WTC11 (cell line): ENCODE measurements at places on chromosomes 11 and 22. TPM values are rescaled to one million over a fixed set of nuclear protein-coding genes. Genes with fewer than 3 reads are reported as not detected.

The PVALB gene
- total RNA-seq, result 2.7 to 5.9 TPM (median 4.5 TPM) in 3 replicates

DNA sequence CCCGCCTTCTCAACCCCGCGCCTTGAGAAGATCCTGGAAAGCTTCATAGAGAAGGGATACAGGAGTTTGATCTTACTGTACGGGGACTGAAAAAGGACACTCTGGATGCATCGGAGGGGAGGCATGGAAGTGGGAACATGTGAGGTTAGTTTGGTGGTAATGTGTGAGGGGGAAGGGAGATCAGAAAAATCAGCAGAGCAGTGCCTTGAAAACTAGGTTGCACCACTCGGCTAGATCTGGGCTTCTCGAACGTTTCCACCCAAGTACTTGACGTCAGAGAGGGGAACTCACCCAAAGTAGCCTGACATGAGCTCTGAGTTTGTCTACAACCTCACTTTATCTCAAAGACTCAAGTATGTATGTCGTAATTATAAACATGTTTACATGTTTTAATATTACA, 14.5 kb downstream of the USP35 start:
- H3K36me3 ChIP-seq, result peaks cover 3% of the 10 kb centered on the region; the same call in 1 of the 2 replicates
- peaks cover 5% of the 10 kb centered on the region for H3K4me1 ChIP-seq
- H3K27me3 ChIP-seq, result no peaks in the 10 kb centered on the region
- no peak overlapping the region for H3K4me3 ChIP-seq
- no peak for DNase-seq
- H3K27ac ChIP-seq, result peak overlapping the region; percentile 30; the same call in 1 of the 2 replicates

DNA sequence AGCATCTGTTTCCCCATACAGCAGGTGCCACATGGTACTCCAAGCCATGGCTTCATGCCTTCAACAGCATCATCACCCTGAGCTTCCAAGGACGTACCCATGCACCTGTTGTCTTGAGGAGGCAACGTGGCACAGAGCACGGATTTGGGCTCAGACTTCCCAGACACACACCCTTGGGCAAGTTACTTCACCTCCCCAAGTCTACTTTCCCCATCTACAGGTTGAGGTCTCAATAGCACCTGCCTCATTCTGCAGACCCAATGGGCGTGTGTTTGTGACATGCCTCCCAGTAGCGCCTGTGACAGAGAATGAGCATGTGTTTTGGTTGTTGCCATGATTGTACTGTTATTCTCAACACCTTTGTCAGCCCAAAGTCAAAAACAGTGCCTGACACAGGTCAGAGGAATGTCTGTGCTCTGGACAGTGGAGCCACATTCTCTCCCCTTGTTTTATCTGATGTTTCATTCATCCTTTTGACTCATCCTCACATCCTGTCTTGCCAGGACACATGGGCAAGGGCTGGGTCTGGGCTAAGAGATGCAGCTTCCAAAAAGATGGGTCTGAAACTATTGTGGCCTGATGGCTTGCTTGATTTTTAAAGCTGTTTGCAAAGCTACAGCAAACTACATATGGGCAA, 53.4 kb upstream of the CCND1 start:
- no peaks in the 10 kb centered on the region for H3K4me1 ChIP-seq
- peaks cover 2% of the 10 kb centered on the region; the same call in 1 of the 2 replicates for H3K27me3 ChIP-seq
- DNase-seq, result no peak
- no peak overlapping the region for H3K27ac ChIP-seq

GRCh38 chr22:50531962-50532674, 2.3 kb upstream of the TYMP start:
- H3K4me1 ChIP-seq, result peaks cover 13% of the 10 kb centered on the region
- H3K27ac ChIP-seq, result no peak overlapping the region
- H3K4me3 ChIP-seq, result peak overlapping the region; percentile 60
- no peaks in the 10 kb centered on the region for H3K36me3 ChIP-seq
- peaks cover 74% of the 10 kb centered on the region for H3K27me3 ChIP-seq

The MS4A12 gene
- not detected in 3 replicates for total RNA-seq

DNA sequence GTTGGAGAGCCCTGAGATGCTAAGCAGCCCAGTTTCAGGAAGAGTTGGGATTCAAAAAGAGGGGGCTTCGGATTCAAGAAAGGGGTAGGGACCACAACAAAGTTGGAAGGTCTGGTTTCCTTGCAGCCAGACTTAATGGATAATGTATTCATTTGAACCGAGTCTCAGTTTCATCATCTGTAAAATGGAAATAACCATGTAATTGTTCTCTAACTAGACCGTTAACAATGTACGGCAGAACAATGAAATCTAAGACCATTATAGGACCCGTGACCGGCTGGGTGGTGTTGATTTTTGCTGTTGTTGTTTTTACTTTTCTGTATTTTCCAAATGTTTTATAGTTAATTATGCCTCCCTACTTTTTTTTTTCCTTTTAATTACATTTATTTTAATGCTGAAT, 6.4 kb upstream of the MRPL48 start:
- no peak for DNase-seq
- H3K36me3 ChIP-seq, result no peaks in the 10 kb centered on the region
- no peak overlapping the region for H3K4me3 ChIP-seq
- H3K27me3 ChIP-seq, result no peaks in the 10 kb centered on the region

- no peak overlapping the region for H3K4me3 ChIP-seq
- DNase-seq, result no peak
- H3K36me3 ChIP-seq, result no peaks in the 10 kb centered on the region
- H3K27me3 ChIP-seq, result no peaks in the 10 kb centered on the region
Measured at GRCh38 chr11:112118176-112118575, 31.5 kb downstream of the SDHD start.

DNA sequence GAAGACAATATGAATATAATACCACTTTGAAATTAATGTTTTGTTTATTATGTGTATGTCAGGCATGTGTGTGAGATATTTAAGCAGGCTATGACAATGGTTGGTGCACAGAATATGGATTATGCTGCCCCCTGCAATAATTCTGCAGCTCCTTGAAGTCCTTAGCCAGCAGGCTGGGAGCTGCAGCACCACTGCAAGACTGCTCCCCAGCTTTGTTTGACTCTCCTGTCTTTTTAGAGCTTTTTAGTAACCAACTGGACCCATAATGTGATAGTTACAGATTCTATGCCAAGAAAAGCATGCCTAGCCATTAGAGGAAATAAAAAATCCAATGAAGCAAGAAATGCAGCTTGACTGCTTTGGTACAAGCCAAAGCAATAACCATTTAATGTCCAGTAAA, 535.1 kb downstream of the TMEM135 start:
- H3K27me3 ChIP-seq, result no peaks in the 10 kb centered on the region
- H3K36me3 ChIP-seq, result no peaks in the 10 kb centered on the region
- DNase-seq, result no peak

- no peaks in the 10 kb centered on the region for H3K36me3 ChIP-seq
- peaks cover 10% of the 10 kb centered on the region for H3K4me1 ChIP-seq
- no peaks in the 10 kb centered on the region for H3K27me3 ChIP-seq
- no peak for DNase-seq
- no peak overlapping the region for H3K27ac ChIP-seq
Measured at GRCh38 chr11:97548280-97548679, 1158.5 kb downstream of the JRKL start.

- H3K4me1 ChIP-seq, result peaks cover 2% of the 10 kb centered on the region; the same call in 1 of the 2 replicates
- H3K36me3 ChIP-seq, result no peaks in the 10 kb centered on the region
- no peak within 1 kb of the TSS for H3K27ac ChIP-seq
Measured at GRCh38 chr11:4697585-4697984, at the start of gene OR51E2. TSS of gene OR51E2 (minus strand) at chr11:4697853. CDS start at chr11:4682711, 15,142 bp downstream.

The DDT gene
- 194 to 238 TPM (median 205 TPM) in 3 replicates for total RNA-seq

The RBM4B gene
- total RNA-seq, result 14.1 to 21.3 TPM (median 20.3 TPM) in 3 replicates

- no peaks in the 10 kb centered on the region for H3K36me3 ChIP-seq
- peaks cover 6% of the 10 kb centered on the region; the same call in 1 of the 2 replicates for H3K27me3 ChIP-seq
- no peak overlapping the region; the same call in 1 of the 2 replicates for H3K27ac ChIP-seq
- H3K4me3 ChIP-seq, result no peak overlapping the region
Measured at GRCh38 chr22:48957987-48958321, 869.7 kb downstream of the BRD1 start.

The ART1 gene
- total RNA-seq, result not detected in 3 replicates

DNA sequence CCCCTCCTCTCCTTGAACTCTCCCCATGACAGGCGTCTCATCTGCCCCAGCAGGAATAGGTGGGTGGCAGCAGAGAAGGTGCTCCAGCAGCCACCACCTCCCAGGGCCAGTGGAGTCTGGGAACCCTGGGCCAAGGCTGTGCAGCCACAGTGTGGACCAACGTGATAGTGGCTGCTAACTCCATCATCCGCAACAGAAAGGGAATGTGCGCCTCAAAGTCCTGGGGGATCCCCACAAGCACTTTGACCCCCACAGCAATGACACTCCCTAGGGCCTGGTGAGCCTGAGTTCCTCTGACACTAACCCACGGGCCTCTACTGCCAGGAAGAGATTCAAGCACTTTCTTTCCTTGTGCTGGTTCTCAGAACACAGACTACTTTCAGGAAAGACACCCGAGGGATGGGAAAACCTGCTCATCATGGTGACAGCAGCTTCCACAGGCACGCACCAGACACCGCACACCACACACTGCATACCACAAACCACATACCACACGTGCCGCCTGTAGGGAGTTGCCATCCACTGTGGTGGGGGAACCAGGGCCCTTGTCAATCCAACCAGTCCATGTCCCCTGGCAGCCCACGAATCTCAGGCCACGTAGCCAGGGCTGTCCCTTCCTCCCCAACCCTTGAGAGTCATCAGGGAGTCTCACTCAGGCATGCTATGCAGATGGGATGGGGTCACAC, 3.4 kb upstream of the SLC25A1 start:
- H3K36me3 ChIP-seq, result no peaks in the 10 kb centered on the region
- no peaks in the 10 kb centered on the region for H3K27me3 ChIP-seq
- H3K4me1 ChIP-seq, result peaks cover 5% of the 10 kb centered on the region
- H3K27ac ChIP-seq, result peak overlapping the region; percentile 49; the same call in 1 of the 2 replicates
- H3K4me3 ChIP-seq, result no peak overlapping the region

GRCh38 chr11:64285885-64286800, 495 bp downstream of the GPR137 start:
- peaks cover 11% of the 10 kb centered on the region for H3K36me3 ChIP-seq
- no peak overlapping the region; the same call in 1 of the 2 replicates for H3K27ac ChIP-seq
- DNase-seq, result no peak

GRCh38 chr11:111148953-111149352, 96.6 kb upstream of the POU2AF2 start:
- no peak overlapping the region for H3K4me3 ChIP-seq
- no peak overlapping the region for H3K27ac ChIP-seq

- peaks cover 29% of the 10 kb centered on the region for H3K4me1 ChIP-seq
- no peaks in the 10 kb centered on the region for H3K36me3 ChIP-seq
- no peaks in the 10 kb centered on the region; the same call in 1 of the 2 replicates for H3K27me3 ChIP-seq
- DNase-seq, result peak; percentile 93
- H3K27ac ChIP-seq, result no peak overlapping the region
Measured at GRCh38 chr11:15826826-15827225, 529.5 kb downstream of the SOX6 start.

DNA sequence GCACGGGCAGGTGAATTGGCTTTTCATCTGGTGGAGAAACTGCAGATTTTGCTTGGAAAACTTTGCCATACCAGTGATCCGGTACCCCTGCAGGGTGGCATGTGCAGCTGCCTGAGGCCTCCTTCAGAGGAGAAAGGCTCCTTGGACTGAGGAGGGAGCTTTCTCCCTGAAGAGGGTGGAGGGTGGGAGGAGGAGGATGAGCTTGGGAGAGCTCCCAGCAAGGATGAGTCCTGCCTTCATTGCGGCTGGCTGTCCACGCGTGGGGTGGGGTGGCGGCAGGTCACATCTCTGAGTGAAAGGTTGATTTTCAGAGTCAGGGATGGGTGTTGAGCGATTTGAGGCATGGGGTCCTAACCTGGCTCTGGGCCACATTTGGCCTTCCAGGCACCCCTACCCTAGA, 96.8 kb downstream of the GRAMD1B start:
- peaks cover 59% of the 10 kb centered on the region for H3K4me1 ChIP-seq
- H3K27ac ChIP-seq, result no peak overlapping the region
- H3K27me3 ChIP-seq, result no peaks in the 10 kb centered on the region
- no peak for DNase-seq
- H3K36me3 ChIP-seq, result no peaks in the 10 kb centered on the region
- H3K4me3 ChIP-seq, result no peak overlapping the region

GRCh38 chr22:49827853-49828598, at the start of gene BRD1:
TSS of gene BRD1 (minus strand) at chr22:49827873. CDS start at chr22:49824317, 3,556 bp downstream.
- H3K4me1 ChIP-seq, result peaks cover 19% of the 10 kb centered on the region
- peaks cover 45% of the 10 kb centered on the region for H3K36me3 ChIP-seq
- no peak within 1 kb of the TSS for H3K27ac ChIP-seq
- DNase-seq, result no peak

- H3K4me3 ChIP-seq, result no peak overlapping the region
- H3K36me3 ChIP-seq, result no peaks in the 10 kb centered on the region
- DNase-seq, result no peak
- H3K27ac ChIP-seq, result no peak overlapping the region
- no peaks in the 10 kb centered on the region for H3K27me3 ChIP-seq
Measured at GRCh38 chr11:19656140-19656541, 56.5 kb upstream of the NAV2 start.

The ZNF280A gene
- total RNA-seq, result 0.22 to 0.44 TPM (median 0.30 TPM) in 3 replicates

- H3K27ac ChIP-seq, result no peak overlapping the region
- H3K4me3 ChIP-seq, result no peak overlapping the region
- no peak for DNase-seq
- peaks cover 17% of the 10 kb centered on the region for H3K4me1 ChIP-seq
- H3K36me3 ChIP-seq, result no peaks in the 10 kb centered on the region
Measured at GRCh38 chr22:48212727-48213126, 1450.3 kb downstream of the TBC1D22A start.

The NAALADL1 gene
- 4.5 to 6.1 TPM (median 5.9 TPM) in 3 replicates for total RNA-seq

DNA sequence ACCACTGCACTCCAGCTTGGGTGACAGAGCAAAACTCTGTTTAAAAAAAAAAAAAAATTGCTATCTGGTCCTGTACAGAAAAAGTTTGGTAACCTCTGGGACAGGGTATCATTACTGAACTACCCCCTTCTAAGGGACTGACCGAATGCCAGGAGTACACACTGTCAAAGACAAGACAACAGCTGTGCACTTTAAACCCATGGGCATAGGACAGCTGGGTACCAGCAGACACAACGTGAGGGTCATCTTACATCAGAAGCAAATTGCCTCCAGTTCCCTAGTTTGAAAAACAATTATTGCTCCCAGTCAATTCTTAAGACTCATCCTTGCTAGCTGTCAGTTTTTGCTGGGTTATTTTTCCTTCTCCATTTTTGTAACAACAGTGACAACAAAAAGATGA, 17.8 kb downstream of the CD59 start:
- H3K4me3 ChIP-seq, result no peak overlapping the region
- H3K4me1 ChIP-seq, result peaks cover 3% of the 10 kb centered on the region
- H3K27ac ChIP-seq, result no peak overlapping the region
- DNase-seq, result no peak

GRCh38 chr11:45382133-45382878, 96.2 kb upstream of the SYT13 start:
- H3K27me3 ChIP-seq, result peaks cover 5% of the 10 kb centered on the region
- no peak overlapping the region for H3K4me3 ChIP-seq
- H3K27ac ChIP-seq, result no peak overlapping the region
- DNase-seq, result no peak

The ZDHHC13 gene
- 19.4 to 23.6 TPM (median 20.9 TPM) in 3 replicates for total RNA-seq

The SMIM35 gene
- not detected in 3 replicates for total RNA-seq

GRCh38 chr11:22640862-22641261, 15.2 kb upstream of the FANCF start:
- H3K27ac ChIP-seq, result peak overlapping the region; percentile 77; the same call in 1 of the 2 replicates
- no peaks in the 10 kb centered on the region for H3K36me3 ChIP-seq
- H3K4me3 ChIP-seq, result no peak overlapping the region
- DNase-seq, result no peak
- H3K27me3 ChIP-seq, result peaks cover 34% of the 10 kb centered on the region
